ENCODE measurements at places on chromosomes 16 and 17. TPM values are rescaled to one million over a fixed set of nuclear protein-coding genes. Genes with fewer than 3 reads are reported as not detected.

DOC2B gene
- polyA plus RNA-seq: not detected

DNA sequence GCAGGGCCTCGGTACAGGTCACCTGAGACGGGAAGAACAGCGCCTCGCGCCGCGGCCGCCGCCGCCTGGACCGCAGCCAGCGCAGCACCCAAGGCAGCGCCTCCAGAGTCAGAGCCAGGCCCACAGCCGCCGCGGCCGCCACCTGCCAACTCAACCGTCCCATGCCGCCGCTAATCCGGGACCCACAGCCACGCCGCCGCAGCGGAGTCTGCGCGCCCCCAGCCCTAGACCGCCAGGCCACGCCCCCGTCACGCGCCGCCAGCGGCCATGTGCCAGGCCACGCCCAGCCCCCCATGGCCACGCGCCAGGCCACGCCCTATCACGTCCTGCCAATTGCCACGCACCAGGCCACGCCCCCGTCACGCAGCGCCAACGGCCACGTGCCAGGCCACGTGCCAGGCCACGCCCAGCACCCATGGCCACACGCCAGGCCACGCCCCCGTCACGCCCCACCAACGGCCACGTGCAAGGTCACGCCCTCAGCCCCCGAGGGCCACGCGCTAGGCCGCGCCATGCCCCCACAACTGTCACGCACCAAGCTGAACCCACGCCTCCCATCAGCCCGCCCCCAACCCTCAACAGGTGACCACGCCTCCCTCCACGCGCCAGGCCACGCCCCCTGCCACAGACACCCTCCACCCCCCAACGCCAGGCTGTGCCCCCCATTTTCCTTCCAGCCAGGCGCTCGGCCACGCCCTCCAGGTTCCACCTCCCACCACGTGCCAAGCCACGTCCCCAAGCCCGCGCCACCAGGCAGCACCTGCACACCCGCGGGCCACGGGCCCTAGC is at the start of gene PLD6:
TSS of gene PLD6 (minus strand) at position 210 of the 789 bp plus-strand sequence. CDS start at position 163, 47 bp downstream.
- DNase-seq: peak; percentile 39

- no peak for DNase-seq
Observed at GRCh38 chr17:60792250-60792898, 114.7 kb downstream of the BCAS3 start.

DNA sequence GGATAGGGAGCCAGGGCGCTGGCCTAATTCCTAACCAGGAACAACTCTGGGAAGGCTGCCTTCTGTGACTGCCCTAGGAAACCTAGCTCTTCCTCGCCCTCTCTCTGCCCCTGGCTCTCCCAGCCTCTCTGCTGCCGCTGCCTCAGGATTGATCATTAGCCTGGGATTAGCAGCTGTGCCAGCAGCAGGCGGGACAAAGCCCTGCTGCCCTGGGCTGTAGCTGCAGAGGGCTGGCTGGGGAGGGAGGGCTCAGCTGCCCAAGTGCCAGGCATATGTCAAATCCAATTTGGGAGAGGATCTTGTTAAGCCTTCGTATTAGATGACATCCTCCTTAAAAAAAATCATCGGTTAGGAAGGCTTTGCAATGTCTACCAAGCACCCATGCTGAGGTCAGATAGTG is 144.8 kb upstream of the CCL2 start:
- DNase-seq: no peak

DNA sequence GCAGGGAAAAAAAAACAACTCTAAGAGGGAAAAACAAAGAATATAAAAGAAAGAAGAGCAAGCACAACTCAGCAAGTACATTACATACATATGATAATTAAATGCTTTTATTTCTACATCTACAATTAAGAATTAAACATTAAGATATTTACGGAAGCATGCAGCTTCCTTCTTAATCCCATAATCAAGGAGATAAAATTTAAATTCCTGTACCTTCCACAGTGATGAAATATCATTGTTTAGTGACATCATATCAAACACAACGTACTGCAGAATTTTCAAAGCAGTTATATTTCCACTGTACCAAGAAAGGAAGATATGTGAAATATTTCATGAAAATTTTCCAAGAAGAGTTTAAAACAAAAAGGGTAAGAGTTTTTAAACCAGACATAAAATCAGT is 26.0 kb downstream of the KANSL1 start:
- no peak for DNase-seq

- no peak for DNase-seq
Observed at GRCh38 chr16:59971264-59971663, 1237.1 kb upstream of the GOT2 start.

Data from IMR-90 (cell line).